ENCODE measurements at places on chromosomes 4 and X.

DNA sequence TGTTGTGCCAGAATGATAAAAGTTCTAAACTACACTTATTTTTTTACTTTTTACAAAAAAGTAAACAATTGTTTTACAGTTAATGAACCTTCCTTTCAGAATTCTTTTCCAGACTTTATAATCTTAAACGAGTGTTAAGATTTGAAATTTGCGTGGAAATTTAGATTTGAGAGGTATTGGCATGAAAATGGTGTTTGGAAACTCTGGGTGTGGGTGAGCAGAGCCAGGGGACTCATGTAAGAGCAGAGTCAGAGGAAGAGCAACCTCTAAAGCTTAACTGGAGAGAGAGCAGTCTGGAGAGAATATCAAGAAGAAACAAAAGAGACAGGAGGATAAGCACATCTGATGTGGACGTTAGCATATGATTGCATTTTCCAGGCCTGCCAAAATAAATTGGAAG is 48.2 kb downstream of the MMRN1 start:
- no peak for DNase-seq

- DNase-seq = no peak
These were observed 10.8 kb downstream of the NUDT6 start for GRCh38 chr4:122911588-122911987.

GRCh38 chrX:108264376-108264775 is 172.8 kb downstream of the ATG4A start:
- DNase-seq = no peak

GRCh38 chr4:3250956-3251690 is 2.2 kb downstream of the MSANTD1 start:
- no peak for DNase-seq

DNA sequence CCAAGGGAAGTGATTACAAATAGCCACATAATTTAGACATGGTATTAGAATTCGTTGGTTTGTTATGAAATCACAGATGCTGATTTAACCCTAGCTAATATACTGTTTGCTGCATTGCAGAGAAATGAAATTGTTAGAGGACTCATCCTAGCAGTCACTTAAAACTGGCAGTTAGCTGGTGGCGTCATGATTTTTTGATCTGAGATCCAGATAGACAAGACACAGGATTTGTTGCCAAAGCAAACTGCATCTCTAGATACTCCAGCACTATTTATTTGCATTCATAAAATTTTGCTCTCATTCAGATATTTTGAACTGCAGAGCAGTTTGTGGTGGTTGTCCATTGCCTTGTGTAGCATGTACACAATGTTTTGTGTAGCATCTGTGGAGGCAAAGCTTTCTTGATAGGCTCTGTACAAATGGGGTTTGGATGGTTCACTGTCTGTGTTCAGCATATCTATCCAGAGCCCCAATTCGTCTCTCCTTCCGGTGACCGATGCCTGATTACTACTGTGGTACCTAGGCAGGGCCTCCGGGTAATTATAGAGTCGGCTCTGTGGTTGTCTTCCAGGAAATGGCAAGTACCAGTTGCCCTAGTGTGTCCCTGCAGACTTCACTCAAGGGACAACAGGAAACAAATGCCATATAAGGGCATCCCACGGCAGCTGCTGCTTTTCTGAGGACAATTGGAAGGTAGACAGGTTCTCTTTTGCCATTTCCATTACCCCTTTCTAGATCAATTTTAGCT is 30.1 kb upstream of the SPARCL1 start:
- DNase-seq = no peak

DNA sequence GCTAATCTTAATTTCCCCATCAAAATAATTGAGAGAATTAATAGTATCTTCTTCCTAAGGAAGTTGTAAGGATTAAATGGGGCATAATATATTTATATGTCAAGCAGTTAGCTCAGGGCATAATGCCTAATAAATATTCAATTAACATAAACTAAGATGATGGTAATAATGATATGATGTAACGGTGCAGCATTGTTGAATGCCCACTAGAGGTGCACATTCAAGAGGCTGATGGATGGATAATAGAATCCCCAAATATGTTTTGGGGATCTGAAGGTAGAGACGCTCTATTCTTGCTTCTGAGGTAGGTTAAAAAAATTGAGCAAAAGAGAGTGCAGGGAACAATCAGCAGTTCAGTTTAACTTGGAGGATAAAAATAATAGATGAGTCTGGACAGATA is 37.1 kb downstream of the ATOH1 start:
- DNase-seq = no peak

All from GF-D8 (cell line).